Stimulated activated naive CD4-positive, alpha-beta T cell treated with Interleukin-2 at 50 U/mL for 16 hours (primary cell): ENCODE measurements at places on chromosomes 11 and 22.
A peak's percentile ranks its signal among the peaks of the same experiment; 100 is the strongest.

GRCh38 chr11:122202161-122202950 is 86.3 kb upstream of the BLID start:
- DNase-seq = no peak

DNA sequence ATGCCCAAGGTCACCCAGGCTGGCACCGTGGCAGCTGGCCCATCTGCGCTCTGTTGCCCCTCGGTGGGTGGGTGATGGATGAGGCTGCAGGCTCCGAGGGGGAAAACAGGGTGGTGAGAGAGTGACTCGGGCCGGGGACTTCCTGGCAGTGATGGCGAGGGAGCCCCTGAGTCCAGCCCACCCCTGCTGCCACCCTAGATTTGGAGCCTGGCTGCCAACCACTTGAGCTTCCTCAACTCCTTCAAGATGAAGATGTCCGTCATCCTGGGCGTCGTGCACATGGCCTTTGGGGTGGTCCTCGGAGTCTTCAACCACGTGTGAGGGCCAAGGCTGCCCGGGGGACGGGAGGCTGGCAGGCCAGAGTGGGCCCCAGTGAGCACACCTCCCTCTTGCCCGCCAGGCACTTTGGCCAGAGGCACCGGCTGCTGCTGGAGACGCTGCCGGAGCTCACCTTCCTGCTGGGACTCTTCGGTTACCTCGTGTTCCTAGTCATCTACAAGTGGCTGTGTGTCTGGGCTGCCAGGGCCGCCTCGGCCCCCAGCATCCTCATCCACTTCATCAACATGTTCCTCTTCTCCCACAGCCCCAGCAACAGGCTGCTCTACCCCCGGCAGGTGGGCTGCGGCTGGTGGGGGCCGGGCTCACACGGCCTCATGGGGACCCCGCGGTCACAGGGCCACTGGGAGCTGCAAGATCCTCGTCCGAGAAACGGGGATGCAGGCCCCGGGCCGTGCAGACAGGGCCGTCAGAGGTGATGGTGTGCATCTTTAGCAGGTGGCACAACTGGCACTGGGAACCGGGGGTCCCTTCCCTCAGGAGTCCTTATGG is 10.1 kb downstream of the TCIRG1 start:
- no peak for DNase-seq

GRCh38 chr11:117444711-117445658 is 117.3 kb downstream of the CEP164 start:
- DNase-seq = no peak

- DNase-seq = no peak
Measured at GRCh38 chr22:50089682-50090411, at the start of gene MOV10L1. Gene MOV10L1, plus strand, starts transcription at chr22:50090006. Its CDS starts 83 bp downstream, at chr22:50090089.

GRCh38 chr11:4064278-4064955 is 30.2 kb upstream of the RRM1 start:
- DNase-seq = no peak

- DNase-seq = peak; percentile 13
Measured at GRCh38 chr11:35390737-35391682, 28.3 kb downstream of the SLC1A2 start.

- no peak for DNase-seq
Measured at GRCh38 chr22:24417200-24417599, 10.2 kb upstream of the ADORA2A start.

DNA sequence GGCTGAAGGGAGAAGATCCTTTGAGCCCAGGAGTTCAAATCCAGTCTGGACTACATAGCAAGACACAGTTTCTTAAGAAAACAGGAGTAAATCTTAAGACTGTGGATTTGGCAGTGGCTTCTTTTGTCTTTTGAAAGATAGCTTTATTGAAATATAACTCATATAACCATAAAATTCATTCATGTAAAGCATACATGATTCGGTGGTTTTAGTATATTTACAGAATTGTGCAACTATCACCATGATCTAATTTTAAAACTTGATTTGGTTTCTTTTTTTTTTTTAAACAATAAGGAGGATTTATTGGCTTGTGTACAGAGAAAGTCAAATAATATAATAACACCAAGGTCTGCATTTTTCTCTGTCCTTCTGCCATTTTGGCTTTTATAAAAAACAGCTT is 23.1 kb upstream of the PSMA1 start:
- no peak for DNase-seq

DNA sequence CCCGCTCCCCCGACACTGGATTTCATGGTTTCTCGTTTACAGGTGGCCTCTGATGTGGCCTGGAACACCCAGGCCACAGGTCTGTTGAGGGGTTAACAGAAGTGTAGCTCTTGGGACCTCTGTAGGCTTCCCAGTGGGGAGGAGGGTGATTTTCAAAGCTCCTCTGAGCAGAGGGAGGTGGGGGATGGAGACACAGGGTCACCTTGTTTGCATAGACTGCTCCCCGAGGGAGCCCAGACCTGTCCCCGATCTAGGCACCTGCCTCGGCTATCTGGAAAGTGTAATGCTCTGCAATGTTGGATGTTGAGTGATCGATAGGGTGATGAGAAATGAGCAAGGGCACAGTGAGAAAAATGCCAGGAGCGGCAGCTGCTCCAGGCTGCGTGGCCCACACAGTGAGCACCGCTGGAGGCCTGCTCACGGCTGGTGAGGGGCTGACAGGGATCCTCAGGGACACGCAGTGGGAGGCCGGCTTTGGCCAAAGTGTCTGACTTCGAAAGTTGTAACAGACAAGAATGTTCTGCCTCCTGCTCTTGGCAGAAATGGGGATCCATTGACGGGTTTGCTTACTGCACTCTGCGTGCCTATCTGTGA is 594.1 kb downstream of the BRD1 start:
- DNase-seq = no peak

DNA sequence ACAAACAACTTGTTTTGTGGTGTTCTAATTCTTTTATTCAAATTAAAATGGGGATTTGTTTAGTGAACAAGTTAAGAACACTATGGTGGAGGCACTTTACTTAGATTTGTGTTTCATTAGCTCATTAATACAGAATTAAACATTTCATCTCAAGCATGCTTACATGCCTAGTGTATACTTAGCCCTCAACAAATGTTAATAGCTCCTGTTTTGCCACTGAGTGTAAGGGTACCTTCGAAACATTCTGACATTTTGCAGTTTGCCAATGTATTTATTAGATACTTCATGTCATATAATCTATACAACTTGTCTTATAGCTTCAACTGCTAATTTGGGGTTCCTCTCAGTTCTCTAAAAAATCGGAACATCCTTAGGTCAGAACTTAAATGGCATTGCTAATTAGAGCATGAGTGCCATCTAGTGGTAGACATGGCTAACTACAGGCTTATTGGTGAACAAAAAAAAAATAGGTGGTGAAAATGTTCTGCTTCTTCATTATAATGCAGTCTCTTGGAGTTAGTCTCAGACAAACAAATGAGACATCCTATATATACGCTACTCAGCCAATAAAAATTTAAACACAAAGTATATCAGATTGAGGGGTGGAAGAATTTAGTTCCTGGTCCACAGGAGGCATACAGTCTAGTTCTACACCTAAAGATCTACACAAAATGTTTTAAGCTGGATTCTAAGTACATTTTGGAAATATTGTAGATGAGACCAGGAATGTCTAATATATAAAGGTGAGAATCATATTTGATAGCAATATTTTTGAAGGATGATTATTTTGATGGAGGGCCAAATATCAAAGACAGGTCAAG is 4.9 kb upstream of the CNTN5 start:
- DNase-seq = no peak

DNA sequence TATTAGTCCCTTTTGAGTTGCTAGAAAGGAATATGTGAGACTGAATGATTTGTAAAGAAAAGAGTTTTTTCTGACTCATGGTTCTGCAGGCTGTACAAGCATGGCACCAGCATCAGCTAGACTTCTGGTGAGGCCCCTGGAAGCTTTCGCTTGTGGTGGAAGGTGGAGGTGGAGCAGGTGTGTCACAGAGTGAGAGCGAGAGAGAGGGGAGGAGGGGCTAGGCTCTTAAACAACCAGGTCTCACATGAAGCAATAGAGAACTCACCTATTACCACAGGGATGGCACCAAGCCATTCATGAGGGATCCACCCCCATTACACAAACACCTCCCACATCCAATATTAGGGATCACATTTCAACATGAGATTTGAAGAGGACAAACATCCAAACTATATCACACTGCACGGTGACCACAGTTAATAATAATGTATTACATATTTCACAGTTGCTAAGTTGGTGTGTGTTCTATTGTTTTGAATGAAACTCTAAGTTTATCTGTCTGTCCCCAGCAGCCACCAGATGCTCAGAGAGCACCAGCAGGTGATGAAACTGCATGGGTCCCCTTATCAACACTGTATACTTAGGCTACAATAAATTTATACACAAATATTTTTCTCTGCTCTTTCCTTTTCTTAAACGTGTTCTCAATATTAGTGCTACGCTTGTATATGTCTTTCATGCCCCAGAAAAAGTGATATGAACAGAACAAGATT is 14.1 kb downstream of the ZFP91 start:
- peak; percentile 48 for DNase-seq

DNA sequence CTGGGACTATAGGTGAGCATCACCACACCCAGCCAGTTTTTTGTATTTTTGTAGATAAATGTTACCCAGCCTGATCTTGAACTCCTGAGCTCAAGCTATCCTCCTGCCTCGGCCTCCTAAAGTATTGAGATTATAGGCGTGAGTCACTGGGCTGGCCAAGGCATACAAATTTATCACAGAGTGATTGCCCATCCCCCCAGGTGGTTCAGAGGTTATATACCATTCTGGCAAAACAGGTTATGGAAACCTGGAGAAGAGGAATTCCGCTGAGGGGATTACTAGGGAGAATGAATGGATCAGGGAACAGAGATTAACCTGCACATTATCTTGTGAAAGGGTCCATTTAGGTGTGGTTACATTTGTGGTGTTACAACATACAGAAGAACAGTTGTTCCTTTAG is 8.1 kb downstream of the ATG13 start:
- DNase-seq = no peak

DNA sequence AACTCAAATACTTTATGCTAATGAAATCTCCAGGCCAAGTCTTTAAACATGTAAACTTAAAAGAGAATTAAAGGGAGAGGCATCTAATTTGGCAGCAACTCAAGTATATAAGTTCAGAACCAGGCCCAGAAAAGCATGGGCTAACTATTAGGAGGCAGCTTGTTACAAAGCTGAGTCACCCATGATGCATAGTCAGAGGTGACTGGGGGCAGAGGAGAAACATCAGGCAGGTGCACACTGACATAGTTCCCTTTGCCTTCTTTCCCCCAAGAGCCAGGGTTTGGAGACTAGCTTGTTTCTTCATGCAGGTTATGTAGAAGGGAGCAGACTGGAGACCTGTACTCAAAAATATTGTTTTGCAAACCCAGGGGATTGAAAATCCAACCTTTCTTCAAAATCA is 619.0 kb downstream of the SOX6 start:
- no peak for DNase-seq

DNA sequence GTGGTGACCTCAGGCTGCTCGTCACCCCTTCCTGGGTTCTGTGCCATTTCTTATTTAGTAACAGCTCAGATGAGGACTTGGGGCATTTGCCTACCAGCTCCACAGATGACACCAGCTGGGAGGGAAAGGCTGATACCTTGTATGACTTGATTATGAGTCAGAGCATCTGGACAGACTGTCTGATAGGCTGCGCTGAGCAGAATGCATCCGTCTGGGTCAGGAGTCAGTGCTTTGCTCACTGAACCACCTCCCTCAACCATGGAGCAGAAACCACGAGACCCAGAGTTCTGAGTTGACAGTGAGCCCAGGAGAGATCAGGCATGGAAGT is 6.8 kb downstream of the ST14 start:
- no peak for DNase-seq

DNA sequence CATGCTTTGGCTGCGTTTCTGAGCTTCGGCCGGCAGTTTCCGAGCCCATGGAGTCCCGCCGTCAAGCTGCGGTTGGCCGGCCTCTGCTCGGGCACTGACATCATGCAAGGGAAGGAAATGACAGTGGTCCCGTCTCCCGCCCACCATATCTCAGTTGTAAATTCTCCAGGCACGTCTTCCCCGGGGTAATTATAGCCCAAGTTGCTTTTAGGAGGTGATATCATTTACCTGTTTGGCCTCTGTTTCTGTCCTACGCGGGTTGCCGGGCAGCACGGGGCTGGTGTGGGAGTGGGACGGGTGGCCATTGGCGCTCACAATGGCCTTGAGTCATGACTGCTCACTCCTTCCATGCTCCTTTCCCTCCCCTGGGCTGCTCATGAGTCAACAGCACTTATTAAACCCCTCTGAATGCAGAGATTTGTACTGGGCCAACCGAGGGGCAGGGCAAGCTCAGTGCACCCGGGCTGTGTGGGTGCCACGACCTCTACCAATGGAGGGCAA is 4.2 kb upstream of the ANO1 start:
- DNase-seq = no peak
